CD4-positive, alpha-beta T cell treated with Interferon alpha-2 for 1 hour (primary cell): ENCODE measurements at places on chromosomes 1 and 21.
A peak's percentile ranks its signal among the peaks of the same experiment; 100 is the strongest.

DNA sequence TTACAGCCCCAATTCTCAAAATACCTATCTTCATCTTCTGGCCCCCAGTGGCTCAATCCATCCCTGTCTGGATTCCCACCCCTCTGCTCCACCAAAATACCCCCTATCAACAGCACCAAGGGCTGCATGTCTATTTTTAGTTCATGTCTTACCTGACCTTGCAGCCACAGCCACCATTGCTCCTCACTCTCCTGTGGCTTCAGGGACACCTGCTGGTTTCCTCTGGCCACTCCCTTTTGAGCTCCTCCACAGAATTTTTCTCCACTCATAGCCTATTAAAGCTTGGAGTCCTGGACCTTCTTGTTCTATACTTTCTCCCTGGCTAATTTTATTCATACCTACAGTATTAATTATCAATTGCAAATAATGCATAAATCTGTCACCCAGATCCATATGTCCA, 125.3 kb upstream of the NGF start:
- DNase-seq, result no peak

- no peak for DNase-seq
These were observed 9.8 kb downstream of the ABCG1 start for GRCh38 chr21:42228709-42229220.

DNA sequence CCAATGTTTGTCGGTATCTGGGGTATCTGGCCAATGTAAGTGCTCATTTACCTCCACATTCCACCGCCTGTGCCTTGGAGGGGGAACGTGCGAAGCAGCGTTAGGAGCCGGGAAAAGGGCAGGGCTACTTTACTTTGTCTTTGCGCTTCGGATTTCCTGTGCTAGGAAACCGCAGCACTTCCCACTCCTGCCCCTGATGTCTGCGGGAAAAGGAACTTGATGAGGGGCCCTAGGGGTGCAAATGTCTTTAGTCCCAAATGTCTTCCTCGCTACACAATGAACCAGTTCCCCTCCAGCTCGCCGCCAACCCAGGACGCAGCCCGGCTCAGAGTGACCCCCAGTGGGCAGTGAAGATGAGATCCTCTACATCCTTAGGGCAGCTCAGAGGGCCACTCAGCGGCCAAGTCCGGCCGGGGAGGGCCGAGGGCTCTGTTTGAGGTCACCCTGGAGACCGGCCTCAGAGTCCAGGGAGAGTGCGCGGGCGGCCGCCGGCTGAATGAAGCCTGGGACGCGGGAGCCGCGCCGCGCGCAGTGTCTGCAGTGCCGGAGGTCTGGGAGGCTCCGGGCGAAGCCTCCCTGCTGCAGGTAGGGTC, at the start of gene DYNLT5:
Gene DYNLT5 (plus strand): TSS at position 460 of the 593 bp plus-strand sequence. CDS start 2,200 bp downstream, outside the sequence.
- DNase-seq, result peak; percentile 22

DNA sequence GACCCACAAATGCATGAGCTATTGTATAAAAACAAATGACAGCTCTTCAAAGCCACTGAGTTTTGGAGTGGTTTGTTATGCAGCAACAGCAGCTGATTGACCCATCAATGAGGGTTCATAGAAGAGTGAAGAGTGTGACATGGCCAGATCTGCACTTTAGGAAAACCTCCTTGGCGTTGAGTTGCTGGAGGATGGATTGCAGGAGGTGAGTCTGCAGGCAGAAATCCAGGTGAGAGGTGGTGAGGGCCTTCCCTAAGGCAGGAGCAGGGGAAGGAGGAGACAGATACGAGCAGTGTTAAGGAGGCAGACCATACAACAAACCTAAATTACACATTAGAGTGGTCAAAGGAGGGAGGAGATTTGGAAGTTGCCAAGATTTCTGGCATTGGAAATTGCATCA, 169.3 kb upstream of the CSF3R start:
- no peak for DNase-seq

- no peak for DNase-seq
These were observed 392.0 kb upstream of the ADGRL4 start for GRCh38 chr1:79398501-79398900.

GRCh38 chr21:33677450-33677849, 35.1 kb downstream of the ITSN1 start:
- DNase-seq, result no peak

- DNase-seq, result no peak
These were observed 50.6 kb upstream of the ACADM start for GRCh38 chr1:75673885-75674284.

DNA sequence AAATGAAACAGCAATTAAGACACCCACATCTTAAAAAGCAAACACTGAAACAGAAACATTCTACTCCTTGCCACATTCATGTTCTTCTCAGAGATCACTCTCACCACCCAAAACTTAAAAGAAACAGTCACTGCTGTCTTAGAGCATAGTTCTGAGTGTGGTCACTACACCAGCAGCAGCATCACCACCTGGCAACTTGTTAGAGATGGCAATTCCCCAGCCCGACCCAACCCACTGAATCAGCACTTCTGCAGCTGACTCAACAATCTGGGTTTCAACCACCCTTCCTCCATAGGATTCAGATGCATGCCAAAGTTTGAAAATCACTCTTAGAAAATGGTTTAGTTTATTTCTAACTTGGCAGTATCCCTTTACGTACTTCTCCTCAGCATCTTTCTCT, 126.1 kb downstream of the CDC42BPA start:
- DNase-seq, result no peak

DNA sequence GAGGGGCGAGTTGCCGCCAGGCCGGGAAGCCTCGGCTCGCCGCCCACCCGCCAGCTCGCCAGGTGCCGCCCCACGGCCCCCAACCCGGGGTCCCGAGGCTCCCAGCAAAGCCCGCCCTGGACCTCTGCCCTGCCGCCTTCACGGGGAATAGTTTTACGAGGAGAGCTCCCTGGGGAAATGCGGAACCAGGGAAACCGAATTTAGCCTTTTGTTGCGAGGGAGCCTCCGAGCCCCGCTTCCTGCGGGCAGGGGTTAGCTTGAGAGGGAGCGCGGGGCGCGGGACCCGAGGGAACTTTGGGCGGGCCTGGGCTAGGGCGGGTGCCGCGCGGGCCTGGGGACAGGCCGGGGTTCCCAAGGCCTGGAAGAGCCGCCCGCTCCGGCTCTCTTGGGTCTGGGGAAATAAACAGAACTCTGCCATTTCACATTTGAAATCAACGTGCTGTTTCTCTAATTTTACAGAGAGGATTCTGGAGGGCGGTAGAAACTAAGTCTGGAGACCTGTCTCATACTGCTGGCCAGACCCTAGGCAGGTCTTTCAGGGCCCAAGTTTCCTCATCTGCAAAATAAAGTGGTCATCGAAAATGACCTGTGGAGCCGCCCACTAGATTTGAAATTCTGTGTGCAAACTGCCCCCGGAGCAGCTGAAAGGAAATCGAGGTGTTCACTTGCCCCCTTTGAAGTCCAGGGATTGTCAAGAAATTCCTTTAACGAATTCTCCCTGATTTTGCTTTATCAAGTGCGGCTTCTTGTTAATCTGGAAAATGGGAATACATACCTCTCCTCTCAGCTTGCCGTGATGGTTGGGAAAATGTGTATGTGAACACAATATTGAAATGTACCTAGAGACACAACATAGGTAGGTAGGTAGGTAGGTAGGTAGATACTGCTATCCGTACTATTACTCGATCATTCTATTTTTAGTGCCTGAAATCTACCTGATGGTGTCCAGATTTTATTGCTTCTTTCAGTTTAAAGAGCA, 749 bp upstream of the GLUL start:
- DNase-seq, result peak; percentile 9

DNA sequence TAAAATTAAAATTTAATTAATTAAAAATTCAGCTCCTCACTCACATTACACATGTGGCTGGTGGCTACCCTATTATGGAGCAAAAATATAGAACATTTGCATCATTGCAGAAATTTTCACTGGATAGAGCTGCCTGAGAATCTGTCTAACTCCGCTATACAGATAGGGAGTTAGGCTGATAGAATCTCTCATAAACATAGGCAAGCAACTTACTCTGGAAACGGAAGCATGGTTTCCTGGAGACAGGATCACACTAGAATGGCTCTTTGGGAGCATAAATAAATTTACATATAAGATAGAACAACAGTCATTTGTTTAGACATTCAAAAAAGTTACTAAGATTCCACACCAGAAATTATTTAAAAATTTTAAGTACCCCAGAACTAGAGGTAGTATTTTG, 12.2 kb upstream of the LAMC2 start:
- DNase-seq, result no peak

GRCh38 chr1:4126731-4127591, 226.9 kb upstream of the C1orf174 start:
- no peak for DNase-seq

- DNase-seq, result peak; percentile 59
These were observed 1.5 kb downstream of the PLK3 start for GRCh38 chr1:44801491-44802305.

DNA sequence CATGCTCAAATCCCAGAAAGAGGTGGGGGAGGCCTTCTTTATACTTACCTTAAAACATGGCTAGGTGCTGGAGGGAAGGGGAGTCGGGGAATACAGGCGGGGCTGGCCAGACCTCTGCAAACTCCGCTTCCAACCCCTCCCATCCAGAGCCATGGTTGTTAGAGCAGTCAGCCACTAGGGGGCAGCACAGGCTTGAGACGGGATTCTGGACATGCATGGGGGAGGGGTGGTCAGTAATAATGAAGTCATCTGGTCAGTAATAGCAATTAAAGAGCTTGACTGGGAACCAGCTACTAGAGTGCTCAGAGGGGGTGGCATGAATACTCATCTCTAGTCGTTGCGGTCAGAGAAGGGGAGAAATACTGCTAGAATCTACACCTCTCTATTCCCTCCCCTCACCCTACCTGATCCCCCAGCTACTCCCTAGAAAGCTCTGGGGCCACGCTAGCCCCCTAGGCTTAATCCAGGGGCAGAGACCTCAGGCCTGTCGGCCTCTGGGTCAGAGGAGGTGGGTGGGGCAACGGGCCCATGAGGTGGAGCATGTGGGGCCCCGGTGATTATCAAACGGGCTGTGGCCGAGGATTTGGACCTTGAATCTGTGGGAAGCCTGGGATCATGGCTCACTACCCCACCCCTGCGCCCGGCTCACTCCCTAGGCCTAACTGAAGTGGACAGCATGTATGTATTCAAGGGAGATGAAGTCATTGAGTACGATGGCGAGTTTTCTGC, 2.9 kb downstream of the CASQ1 start:
- peak; percentile 78 for DNase-seq

GRCh38 chr1:8077120-8077573, 51.0 kb upstream of the ERRFI1 start:
- no peak for DNase-seq

- DNase-seq, result no peak
These were observed 424.9 kb upstream of the KAZN start for GRCh38 chr1:14173598-14173997.

GRCh38 chr1:162281426-162281825, 95.2 kb downstream of the SPATA46 start:
- DNase-seq, result no peak

GRCh38 chr1:209207126-209207700, 376.3 kb upstream of the CAMK1G start:
- DNase-seq, result no peak

GRCh38 chr1:22819361-22819760, 108.7 kb downstream of the EPHB2 start:
- no peak for DNase-seq

GRCh38 chr1:183635606-183636333, at the start of gene ARPC5:
ARPC5 (minus strand) TSS chr1:183635783; CDS start chr1:183635659, 124 bp downstream.
- peak; percentile 96 for DNase-seq

DNA sequence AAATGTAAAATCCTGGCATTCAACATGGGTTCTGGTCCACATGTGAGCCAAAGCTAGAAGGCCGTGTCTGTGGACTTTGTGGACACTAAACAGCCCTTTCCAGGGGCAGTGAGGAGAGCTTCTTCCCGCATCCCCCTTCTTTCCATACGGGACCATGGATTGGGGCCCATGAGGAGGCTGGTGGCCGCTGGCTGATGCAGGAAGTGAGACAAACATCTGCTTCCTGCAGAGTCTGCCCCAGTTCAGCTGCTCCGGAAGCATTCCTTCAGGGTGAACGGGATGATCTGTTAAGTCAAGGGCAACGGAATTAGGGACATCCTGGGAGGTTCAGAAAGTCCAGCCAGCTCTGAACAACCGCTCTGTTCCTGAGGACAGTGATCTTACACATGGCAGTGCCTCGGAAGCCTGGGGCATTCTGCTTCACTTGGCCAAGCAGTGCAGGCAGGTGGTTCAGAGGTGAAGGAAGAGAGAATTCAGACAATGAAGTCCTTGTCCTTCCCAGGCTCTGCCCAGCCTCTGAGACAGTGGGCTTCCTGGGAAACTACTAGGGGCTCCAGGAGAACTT, 1.5 kb downstream of the CA6 start:
- DNase-seq, result no peak
